ENCODE measurements at places on chromosomes 1 and 21.

GRCh38 chr1:192959657-192960186 is 99.4 kb downstream of the UCHL5 start:
- DNase-seq = no peak

GRCh38 chr1:155504207-155504606 is 58.4 kb downstream of the ASH1L start:
- no peak for DNase-seq

DNA sequence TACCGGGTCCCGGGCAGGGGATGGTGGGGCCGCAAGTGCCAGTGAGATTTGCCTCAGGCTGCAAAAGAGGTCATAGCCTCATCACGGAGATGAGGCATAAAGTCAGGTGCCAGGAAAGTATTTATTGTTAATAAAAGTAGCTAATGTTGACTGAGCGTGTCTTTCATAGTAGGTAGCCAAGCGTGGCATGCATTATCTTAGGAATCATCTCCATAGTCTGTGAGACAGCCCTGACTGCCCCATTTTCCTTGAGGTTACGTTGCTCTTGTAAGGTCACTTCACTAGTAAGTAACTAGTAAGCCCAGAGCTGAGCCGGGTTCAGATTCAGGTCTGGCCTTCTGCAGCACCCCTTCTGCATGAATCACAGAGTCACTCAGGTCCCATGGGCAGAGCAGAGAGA is 174.2 kb downstream of the CAMTA1 start:
- no peak for DNase-seq

- peak; percentile 63 for DNase-seq
Measured at GRCh38 chr1:178341261-178341956, 155.4 kb downstream of the CLEC20A start.

DNA sequence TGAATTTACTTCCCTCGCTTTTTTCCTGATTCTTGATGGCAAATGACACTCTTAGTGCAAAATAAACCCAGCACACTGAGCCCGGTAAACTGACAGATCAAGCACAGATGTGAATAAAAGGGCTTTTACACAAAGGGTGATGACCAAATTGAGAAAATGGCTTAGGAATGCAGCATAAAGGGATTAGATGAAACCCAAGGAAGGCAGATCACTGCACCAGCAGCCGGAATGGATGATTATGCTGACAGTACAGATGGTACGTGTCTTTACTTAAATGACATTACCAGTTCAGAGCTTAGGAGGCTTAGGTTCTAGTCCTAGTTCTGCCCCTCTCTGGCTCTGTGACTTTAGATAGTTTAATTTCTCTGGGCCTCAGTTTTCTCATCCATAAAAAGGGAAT is 12.0 kb downstream of the PKP1 start:
- DNase-seq = peak; percentile 19

DNA sequence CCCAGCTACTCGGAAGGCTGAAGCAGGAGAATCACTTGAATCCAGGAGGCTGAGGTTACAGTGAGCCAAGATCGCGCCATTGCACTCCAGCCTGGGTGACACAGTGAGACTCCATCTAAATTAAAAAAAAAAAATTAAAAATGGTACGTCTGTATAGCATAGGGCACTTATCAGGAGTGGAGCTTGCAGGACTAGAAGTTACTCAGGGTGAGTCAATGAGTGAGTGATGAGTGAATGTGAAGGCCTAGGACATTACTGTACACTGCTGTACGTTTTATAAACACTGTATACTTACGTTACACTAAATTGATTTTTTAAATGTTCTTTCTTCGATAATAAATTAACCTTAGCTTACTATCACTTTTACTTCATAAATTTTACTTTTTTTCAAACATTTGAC is 183.6 kb downstream of the NR5A2 start:
- DNase-seq = no peak

DNA sequence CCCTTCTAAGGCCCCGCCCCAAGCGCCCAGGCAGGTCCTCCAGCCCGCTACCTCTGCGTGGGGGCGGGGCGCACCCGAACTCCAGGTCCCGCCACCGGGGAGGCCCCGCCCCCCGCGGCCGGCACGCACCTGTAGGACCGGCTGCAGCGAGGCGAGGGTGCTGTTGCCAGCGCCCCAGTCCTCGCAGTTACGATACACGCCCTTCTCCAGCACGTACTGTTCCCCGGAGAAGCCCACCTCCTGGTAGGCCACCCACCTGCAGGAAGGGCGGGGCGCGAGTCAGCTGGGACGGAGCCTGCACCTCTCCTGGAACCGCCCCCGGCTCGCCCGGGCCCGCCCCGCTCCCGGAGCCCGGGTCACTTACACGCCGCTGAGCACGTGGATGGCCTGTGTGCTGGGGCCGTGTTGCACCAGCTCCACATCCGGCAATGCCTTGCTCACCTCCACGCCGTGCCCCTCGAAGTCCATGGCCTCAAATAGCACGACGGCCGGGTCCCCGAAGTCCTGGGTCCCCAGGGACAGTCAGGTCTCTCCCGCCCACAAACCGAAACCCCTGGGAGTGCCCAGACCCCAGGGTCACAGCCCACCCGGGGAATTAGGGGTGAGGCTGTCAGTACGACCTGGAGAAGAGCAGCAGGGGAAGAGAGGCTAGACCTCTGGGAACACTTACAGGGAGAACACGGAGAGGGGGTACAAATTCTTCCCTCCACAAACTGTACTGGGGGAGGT is 17.3 kb downstream of the CRYBG2 start:
- DNase-seq = no peak

- no peak for DNase-seq
Measured at GRCh38 chr1:212104586-212105325, 69.2 kb downstream of the DTL start.

DNA sequence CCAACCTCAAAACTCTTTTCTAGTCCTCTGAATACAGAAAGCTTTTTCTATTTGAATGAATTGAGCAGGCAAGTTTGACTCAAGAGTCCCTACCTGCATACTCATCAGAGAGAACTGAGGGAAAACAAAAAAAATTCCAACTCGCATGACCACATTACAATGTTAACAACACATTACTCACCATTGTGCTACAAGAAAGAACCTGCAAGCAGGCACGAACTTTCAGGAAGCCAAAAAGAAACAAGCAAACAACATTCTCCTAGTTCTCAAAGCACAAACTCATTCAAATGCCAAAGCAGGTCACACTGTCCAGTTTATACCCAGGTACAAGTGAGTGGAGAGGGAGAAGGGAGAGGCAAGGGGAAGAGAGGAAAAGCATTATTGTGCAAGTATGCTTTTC is 14.6 kb downstream of the OTUD7B start:
- no peak for DNase-seq

DNA sequence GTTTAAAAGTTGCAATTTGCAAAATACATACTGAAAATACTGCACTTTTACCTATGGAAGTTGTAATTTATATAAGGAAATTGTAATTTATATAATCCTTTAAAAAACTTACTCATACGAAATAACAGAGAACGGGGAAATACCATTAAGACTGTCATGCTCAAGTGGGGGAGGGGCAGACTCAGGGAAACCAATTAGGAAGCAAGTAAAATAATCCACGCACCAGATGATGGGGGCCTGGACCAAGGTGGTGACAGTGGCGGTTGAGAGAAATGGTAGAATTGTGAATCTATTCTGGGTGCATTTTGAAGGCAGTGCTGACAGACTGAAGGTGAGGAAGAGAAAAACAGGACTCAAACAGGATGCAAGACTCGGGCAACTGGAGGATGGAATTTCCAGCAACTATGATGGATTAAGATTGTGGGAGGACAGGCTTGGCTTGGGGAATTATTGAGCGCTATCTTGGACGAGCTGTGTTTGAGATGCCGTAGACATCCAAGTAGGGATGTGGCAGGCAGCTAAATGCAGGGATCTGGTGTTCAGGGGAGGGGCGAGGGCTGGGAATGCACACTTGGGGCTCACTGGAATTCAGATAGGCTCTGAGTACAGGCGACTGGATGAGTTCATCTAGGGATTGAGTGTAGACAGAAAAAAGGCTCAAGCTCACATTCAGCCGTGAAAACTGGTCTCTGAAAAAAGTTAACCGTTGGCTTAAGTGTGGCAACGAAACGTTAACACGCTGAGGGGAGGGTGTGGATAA is 977 bp downstream of the LCA5L start:
- DNase-seq = no peak

GRCh38 chr1:184486761-184487445 is 100.1 kb downstream of the C1orf21 start:
- no peak for DNase-seq

DNA sequence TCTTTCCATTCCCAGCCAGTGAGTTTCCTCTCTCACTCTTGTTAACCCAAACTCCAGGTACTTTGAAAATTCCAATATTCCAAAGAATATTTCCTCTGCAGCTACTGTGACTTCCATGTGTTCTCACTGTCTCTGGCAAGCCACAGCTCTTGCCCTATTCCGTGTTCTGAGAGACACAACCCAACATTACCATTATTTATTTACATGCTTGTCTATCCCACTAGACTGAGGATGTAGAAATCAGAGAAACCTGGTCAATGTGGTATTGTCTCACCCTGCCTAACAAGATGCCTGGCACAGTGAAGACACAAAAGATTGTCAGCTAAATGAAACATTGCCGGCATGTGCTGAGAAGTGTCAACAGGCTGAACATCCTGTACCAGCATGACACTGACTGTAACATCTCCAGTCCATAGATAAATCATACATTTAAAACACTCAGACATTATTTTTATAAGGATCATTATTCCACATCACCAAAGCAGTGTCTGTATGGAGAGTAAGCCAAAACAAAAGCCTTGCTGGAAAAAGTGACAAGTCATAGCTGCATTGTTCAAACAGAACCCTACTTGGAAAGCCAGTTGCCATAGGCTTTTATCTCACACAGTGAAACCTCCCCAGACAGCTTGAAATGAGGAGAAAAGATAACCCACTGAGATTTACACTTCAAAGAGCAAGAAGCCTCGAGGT is 72.3 kb downstream of the SIPA1L2 start:
- DNase-seq = no peak

- no peak for DNase-seq
Measured at GRCh38 chr21:42187976-42188653, 30.8 kb upstream of the ABCG1 start.

- no peak for DNase-seq
Measured at GRCh38 chr1:35706846-35707600, 11.7 kb downstream of the C1orf216 start.

- DNase-seq = no peak
Measured at GRCh38 chr21:44724926-44725325, 13.6 kb upstream of the TSPEAR start.

GRCh38 chr1:236400061-236400603 is 6.0 kb downstream of the EDARADD start:
- no peak for DNase-seq

DNA sequence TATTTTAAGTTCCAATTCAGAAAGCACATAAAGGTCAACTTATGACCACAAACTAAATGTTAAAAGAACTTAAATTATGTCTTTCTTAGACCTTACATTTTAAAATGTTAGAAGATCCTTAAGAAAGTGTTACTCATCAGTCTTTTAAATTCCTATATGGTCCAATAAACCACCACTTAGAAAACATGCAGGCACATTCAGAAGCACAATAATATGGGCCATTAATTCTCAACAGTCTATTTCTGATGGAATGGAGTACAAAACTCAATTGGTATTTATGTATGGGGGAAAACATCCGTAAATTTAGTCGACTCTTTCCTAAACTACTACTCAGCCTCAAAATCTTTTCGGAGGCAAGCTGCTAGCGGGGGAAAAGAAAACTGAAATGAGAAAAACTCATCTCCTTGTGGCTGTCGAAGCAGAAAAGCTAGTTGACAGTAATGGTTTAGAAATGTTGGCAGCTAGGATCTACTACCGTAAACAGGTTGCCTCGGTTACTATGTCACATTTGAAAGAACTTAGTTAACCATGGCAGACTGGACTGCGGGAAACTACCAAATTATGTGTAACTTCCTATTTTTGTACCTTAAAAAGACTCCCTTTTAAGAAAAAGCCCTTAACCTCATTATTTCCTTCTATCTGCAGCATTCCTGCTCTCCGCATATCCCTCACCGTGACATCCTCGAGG is 1.0 kb downstream of the TRMT1L start:
- no peak for DNase-seq

DNA sequence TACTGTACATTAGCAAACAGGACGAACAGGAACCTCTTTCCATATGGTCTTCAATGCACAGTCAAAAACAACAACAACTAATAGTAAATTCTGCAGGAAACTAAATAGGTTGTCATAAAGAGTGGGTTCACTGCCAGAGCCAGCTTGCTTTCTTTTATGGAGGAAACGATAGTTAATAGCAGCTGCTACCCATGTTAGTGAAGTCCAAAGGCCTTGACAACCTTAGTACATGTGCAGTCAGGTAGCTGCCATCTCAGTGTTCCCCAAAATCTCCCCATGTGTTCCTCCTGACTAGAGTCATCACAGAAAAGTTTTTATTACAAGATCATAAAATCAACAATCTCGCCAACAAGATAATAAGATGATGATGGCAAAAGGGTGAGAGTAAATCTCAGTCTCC is 16.6 kb upstream of the ADORA3 start:
- no peak for DNase-seq

Measured in fibroblast of skin of left biceps (primary cell).